ENCODE measurements at places on chromosomes 6 and 20. TPM values are rescaled to one million over a fixed set of nuclear protein-coding genes. Genes with fewer than 3 reads are reported as not detected.

The LAMA4 gene
- 260 TPM for total RNA-seq

The MAVS gene
- 32.1 TPM for total RNA-seq

The VGLL2 gene
- total RNA-seq = not detected

The KIZ gene
- 40.5 TPM for total RNA-seq

The SAPCD1 gene
- 0.59 TPM for total RNA-seq

The OR2J1 gene
- total RNA-seq = not detected

The DEFB112 gene
- total RNA-seq = not detected

The GABRR1 gene
- total RNA-seq = not detected

The NNAT gene
- total RNA-seq = not detected

The GINS1 gene
- 2.4 TPM for total RNA-seq

The TNF gene
- total RNA-seq = not detected

The ABHD16B gene
- total RNA-seq = not detected

The RSPO4 gene
- total RNA-seq = not detected

DNA sequence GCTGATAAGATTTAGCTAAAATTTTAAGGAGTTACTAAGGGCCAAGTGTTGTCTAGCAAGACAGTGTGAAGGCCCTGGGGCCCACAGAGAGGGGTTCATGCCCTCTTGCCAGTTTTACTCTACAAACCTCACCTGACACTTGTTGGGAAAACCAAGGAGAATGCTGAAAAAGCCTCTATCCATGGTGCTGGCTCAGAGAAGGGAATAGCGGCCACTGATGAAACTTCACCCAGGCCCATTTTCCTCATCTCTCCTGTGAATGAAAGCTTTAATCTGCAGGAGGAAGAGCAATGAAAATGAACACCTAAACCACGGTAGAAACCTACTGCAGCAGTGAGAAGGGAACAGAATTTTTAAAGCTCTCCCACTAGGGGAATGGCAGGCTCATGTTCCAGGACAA, 317.3 kb upstream of the CNR1 start:
- H3K4me3 ChIP-seq = no peak overlapping the region
- no peaks in the 10 kb centered on the region for H3K27me3 ChIP-seq
- no peaks in the 10 kb centered on the region for H3K4me1 ChIP-seq
- H3K36me3 ChIP-seq = no peaks in the 10 kb centered on the region
- DNase-seq = no peak
- no peak overlapping the region for H3K27ac ChIP-seq

- no peak overlapping the region for H3K27ac ChIP-seq
- no peaks in the 10 kb centered on the region for H3K36me3 ChIP-seq
- no peaks in the 10 kb centered on the region for H3K4me1 ChIP-seq
- peak overlapping the region; percentile 60 for H3K4me3 ChIP-seq
- DNase-seq = peak; percentile 97
Measured at GRCh38 chr20:63775096-63775978, 35.8 kb downstream of the SLC2A4RG start.

GRCh38 chr20:54051068-54051467, 19.3 kb downstream of the BCAS1 start:
- no peak overlapping the region for H3K27ac ChIP-seq
- DNase-seq = no peak

- DNase-seq = peak; percentile 76
- peaks cover 34% of the 10 kb centered on the region for H3K4me1 ChIP-seq
- H3K36me3 ChIP-seq = peaks cover 28% of the 10 kb centered on the region
- H3K27me3 ChIP-seq = no peaks in the 10 kb centered on the region
- peak overlapping the region; percentile 76 for H3K4me3 ChIP-seq
- peak overlapping the region; percentile 92 for H3K27ac ChIP-seq
Measured at GRCh38 chr6:4133941-4134838, 1.2 kb downstream of the ECI2 start.

DNA sequence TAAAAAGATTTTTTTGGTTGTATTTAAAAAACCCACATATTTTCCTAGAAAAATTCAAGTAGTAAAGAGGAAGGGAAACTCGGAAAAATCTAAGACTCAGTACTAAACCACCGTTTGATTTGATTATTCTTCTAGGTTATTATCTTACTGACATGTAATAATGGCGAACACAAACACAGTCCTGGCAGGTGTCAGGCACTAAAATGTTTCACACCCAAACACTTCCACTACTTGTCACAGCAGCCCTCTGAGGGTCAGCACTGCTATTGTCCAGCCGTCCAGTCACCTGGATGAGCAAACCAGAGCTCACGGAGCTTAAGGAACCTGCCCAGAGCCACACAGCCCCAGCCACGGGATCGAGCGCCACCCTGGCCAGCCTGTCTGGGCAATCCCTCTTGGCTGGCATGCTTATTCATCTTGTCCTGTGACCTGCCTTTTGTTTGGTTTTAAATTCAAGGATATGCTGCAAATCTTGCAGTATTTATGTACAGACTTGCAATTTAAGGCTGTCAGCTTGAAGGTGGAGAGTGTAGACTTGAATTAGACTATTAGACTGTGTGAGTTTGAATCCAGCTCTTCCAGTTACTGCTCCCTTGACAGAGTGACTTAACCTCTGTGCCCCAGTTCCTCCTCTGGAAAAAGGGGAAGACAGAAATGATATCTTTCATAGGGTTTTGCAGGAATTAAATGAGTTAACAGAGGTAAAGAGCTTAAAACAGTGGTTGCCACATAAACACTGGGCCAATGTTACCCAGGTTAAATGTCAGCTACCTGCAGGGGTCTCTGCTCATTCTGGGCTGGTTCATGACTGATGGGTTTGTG, 82.2 kb downstream of the CDYL start:
- no peak overlapping the region for H3K27ac ChIP-seq
- no peak overlapping the region for H3K4me3 ChIP-seq
- no peaks in the 10 kb centered on the region for H3K27me3 ChIP-seq
- H3K36me3 ChIP-seq = no peaks in the 10 kb centered on the region
- DNase-seq = no peak

DNA sequence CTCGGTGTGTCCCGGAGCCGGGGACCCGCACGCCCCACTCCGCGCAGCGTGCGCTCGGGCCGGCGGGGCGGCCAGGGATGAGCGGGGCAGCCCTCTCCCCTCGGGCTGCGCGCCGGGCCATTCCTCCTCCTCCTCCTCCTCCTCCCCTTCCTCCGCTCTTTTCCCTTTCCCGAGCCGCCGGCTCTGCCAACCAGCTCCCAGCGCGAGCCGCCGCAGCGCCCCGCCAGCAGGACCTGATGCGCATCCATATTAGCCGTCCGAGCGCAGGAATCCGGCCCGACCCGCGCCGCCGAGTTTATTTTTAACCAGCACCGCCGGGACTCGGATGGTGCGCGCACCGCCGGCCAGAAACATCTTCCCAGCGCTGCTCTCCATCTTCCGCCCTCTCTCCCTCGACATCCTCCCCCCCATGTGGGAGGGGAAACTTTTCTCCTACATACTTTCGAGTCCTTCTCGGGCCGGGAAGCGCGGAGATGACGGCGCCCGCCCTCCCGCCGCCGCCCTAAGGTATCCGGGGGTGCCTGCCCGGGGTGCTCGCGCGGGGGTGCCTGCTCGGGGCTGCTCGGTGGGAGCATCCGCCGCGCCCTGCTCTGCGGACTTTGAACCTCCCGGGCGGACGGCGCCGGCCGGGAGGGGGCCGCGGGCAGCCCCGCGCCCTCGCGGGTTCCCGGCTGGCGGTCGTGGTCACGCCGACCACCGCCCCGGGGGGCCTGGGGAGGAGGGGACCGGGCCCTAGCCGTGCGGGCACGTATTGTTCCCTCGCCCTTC, 619 bp downstream of the RREB1 start:
- peak; percentile 97 for DNase-seq
- H3K36me3 ChIP-seq = no peaks in the 10 kb centered on the region

- no peak overlapping the region for H3K4me3 ChIP-seq
- H3K36me3 ChIP-seq = no peaks in the 10 kb centered on the region
- no peak overlapping the region for H3K27ac ChIP-seq
- no peaks in the 10 kb centered on the region for H3K27me3 ChIP-seq
- no peak for DNase-seq
Measured at GRCh38 chr6:141388666-141389065, 744.1 kb upstream of the GJE1 start.

DNA sequence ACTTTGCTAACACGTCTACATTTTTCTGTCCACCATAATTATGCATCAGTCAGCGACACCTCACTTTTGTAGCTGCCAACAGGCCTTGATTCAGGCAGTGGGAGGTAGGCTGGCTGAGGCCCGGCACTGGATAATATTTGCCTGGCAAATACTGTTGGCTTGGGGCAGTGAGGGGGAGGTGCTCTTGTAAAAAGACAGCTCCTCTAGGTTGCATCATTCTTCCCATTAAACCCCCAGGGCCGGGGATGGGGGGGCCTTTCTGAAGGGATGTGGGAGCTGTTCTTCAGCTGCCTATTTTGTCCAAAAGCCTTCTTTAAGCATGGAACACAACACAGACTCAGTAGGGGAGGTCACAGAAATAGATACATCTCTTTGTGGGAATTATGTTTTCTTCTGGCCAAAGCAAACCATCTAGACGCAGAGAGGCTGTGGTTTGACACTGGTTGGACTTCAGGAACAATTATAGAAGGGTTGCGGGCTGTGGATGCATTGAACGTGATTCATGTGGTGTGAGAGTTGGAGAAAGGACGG, 338.3 kb upstream of the NT5E start:
- H3K36me3 ChIP-seq = no peaks in the 10 kb centered on the region
- peak overlapping the region; percentile 56 for H3K27ac ChIP-seq
- DNase-seq = peak; percentile 69
- peaks cover 34% of the 10 kb centered on the region for H3K4me1 ChIP-seq
- H3K4me3 ChIP-seq = peak overlapping the region; percentile 10
- no peaks in the 10 kb centered on the region for H3K27me3 ChIP-seq

GRCh38 chr6:16582446-16583143, 178.7 kb downstream of the ATXN1 start:
- H3K27me3 ChIP-seq = no peaks in the 10 kb centered on the region
- no peak for DNase-seq
- H3K4me3 ChIP-seq = peak overlapping the region; percentile 57
- H3K36me3 ChIP-seq = no peaks in the 10 kb centered on the region
- peak overlapping the region; percentile 45 for H3K27ac ChIP-seq

GRCh38 chr6:26105109-26105730, 18.0 kb downstream of the HFE start:
- H3K4me1 ChIP-seq = peaks cover 12% of the 10 kb centered on the region
- no peaks in the 10 kb centered on the region for H3K27me3 ChIP-seq
- H3K4me3 ChIP-seq = no peak overlapping the region
- H3K27ac ChIP-seq = no peak overlapping the region
- H3K36me3 ChIP-seq = no peaks in the 10 kb centered on the region
- DNase-seq = no peak

DNA sequence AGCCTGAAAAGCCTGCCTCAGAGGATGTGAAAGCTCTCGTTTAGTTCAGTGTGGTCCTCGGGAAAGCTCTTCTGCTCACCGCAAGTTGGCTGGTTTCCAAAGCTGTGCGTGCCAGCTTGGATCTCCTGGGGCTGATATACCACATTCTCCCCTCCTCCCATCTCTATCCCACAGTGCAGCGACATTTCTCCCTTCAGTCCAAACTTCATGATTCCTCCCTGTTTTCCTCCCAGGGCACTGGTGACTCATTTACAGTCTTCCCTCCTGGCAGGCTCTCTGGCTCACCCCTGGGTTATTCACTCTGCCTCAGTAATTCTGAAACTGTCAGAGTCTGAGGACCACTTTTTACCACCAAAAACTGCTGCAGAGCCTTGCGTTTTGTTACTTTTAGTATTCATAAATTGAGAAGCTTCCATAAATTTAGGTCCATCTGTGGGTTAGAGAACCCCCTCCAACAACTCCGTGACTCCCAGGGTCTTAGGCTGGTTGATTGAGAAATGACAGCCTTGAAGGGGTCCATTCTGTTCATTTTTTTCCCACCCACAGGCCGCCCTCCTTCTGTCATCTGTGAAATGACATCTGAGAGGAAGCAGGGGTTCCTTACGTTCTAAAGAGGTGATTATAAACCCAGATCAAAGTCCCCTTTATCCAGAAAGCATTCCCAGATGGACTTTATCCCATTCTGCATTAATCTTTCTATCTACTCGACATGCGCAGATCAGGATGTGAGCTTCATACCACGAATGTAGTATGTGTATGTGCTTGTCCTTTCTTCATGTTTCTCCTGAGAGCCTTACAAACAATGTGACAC, 6.1 kb downstream of the TRIM10 start:
- peaks cover 36% of the 10 kb centered on the region for H3K4me1 ChIP-seq
- DNase-seq = peak; percentile 97
- H3K27me3 ChIP-seq = no peaks in the 10 kb centered on the region
- H3K27ac ChIP-seq = peak overlapping the region; percentile 44
- H3K4me3 ChIP-seq = peak overlapping the region; percentile 1

- peaks cover 52% of the 10 kb centered on the region for H3K4me1 ChIP-seq
- peak overlapping the region; percentile 96 for H3K27ac ChIP-seq
- peak overlapping the region; percentile 28 for H3K4me3 ChIP-seq
- peak; percentile 97 for DNase-seq
Measured at GRCh38 chr20:50029697-50030461, 47.1 kb downstream of the SNAI1 start.

DNA sequence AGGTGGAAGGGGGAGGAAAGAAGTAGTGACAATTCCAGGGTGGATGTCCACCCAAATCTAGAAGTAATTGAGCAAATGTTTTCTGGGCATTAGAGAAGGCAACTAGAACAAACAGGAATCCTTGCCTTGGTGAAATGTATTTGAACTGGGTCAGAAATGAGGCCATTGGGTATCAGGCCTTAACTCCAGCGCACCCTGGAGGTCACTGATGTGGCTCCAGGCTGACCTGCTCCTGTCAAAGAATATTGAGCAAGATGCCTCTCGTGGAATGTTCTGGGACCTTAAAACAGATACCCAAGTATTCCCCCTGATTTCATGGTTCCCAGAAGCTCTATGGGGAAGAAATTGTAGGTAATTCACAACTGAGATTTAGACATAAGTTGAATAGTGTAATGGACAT, 6.9 kb downstream of the HLA-DPB1 start:
- peaks cover 5% of the 10 kb centered on the region for H3K27me3 ChIP-seq
- H3K4me3 ChIP-seq = no peak overlapping the region
- DNase-seq = peak; percentile 69
- H3K36me3 ChIP-seq = no peaks in the 10 kb centered on the region
- H3K27ac ChIP-seq = no peak overlapping the region

- no peak for DNase-seq
- peak overlapping the region; percentile 99 for H3K4me3 ChIP-seq
- H3K4me1 ChIP-seq = peaks cover 12% of the 10 kb centered on the region
Measured at GRCh38 chr6:42565823-42566613, 2.2 kb downstream of the UBR2 start.

DNA sequence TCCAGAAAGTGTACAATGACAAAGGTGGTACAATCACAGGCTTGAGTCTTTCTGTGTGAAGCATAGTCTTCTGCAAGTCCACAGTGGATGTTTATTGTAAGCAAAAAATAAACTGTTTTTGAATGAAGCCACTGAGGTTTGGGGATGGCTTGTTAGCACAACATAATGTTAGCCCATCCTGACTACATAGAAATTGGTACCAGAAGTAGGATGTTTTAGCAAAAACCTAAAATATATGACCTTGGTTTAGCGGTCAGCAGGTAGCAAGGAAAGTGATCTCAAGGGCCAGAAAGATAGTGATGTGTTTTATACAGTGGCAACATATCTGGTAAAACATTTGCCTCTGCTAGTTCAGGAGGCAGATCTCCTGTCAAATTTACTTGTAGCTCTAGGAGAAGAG, 15.8 kb downstream of the PLAGL1 start:
- H3K27ac ChIP-seq = no peak overlapping the region
- DNase-seq = no peak
- no peaks in the 10 kb centered on the region for H3K4me1 ChIP-seq
- H3K27me3 ChIP-seq = no peaks in the 10 kb centered on the region

All from osteoblast (primary cell).